Immature natural killer cell (primary cell): ENCODE measurements at places on chromosomes 7 and 10.

GRCh38 chr7:75624134-75624832, 114.5 kb downstream of the HIP1 start:
- no peak for DNase-seq

DNA sequence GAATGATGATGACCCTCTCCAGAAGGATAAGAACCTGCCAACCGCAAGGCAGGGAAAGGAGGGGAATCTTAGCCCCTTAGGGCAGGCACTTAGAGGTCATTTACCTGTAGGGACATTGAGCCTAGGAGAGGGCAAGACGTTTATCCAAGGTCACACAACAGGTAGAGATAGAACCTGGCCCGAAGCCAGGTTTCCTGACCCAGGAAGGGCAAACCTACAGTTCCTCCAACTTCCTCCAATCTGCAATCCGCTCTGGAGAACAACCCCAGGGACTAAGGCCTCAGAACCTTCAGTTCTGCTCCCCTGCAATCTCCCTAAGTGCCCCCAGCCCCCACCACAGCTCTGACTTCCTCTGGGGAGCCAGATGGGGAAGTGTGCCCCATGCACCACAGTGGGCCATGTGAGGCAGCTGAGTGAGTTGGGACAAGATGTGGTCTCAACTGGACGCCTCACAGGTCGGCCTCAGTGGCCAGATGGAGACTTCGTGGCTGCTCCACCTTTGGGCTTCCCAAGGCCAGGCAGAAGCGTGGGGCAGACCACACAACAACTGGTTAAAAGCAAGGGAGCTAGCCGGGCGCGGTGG, 1.4 kb upstream of the PSAP start:
- no peak for DNase-seq

GRCh38 chr7:133794479-133794878, 332.7 kb upstream of the LRGUK start:
- no peak for DNase-seq

- no peak for DNase-seq
Measured at GRCh38 chr10:69873135-69873639, 71.5 kb downstream of the COL13A1 start.

GRCh38 chr10:127921753-127922145, 14.8 kb downstream of the PTPRE start:
- no peak for DNase-seq

GRCh38 chr7:152527610-152528032, 91.8 kb upstream of the KMT2C start:
- DNase-seq, result no peak

- DNase-seq, result no peak
Measured at GRCh38 chr7:103121641-103122040, 27.3 kb downstream of the NAPEPLD start.

GRCh38 chr7:115827305-115828045, 203.1 kb downstream of the TFEC start:
- no peak for DNase-seq

DNA sequence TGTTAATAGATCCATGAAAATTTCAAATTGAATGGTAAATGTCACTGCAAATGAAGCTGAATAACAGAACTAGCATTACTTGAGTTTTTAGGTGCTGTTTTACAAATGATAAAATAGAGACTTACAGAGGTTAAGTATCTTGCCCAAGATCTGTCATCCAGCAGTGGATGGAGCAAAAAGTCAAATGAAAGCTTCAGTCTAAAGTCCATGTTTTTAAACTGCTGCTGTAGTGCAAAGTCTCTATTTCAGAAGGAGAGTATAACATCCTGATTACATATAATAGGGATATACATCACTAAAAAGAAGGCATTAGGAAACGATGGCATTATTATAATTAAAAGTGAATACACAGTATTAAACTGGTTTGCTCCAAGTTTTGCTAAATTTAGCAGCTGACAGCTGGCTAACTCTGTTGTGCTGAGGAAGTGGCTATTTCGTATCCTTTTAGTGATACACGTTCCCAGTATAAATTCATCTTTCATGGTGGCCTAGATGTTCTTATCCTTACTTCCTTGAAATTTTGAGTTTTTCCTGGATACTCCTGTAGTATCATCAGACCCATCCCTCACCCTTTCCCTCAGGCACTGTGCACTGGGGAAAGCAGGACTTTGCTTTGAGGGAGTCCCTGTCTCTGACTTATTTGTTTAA, 603.2 kb downstream of the MAGI2 start:
- no peak for DNase-seq

GRCh38 chr10:58647376-58648112, 134.9 kb downstream of the BICC1 start:
- no peak for DNase-seq

DNA sequence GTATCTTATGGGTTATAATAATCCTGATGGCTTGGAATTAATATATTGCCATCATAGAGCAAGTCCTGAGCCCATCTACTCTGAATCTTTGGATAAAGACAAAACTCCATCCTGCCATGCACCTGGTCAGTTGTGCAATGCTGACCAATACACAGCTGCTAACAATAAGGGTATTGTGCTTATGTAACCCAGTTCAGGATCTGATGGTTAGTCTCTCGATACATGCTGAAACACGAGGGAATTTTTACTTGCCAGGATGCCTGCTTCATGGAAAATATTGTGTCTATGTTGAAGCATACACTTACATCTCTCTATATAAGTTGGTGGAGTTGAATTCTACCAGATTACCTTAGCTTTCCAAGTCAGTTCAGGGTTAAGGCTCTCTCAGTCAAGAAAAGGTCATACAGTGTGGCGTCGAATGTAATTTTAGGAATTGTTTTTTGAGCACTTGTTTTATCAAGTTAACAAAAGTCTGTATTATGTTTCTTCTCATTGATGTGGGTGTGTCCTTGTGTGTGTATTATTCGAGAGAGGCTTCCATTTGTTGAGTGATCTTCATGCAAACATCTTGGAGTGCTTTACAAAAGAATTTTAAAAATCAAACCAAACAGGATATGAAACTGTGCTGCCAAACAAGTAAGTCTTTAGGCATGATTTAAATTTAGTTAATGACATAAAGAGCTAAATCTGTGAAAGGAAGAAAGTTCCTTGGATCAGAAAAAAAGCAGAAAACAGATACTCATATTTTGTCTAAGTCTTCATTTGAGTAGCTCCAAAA, 449.1 kb downstream of the SUGCT start:
- no peak for DNase-seq

GRCh38 chr7:42736931-42737330, 174.9 kb downstream of the C7orf25 start:
- DNase-seq, result no peak

- no peak for DNase-seq
Measured at GRCh38 chr7:55299273-55299967, 65.7 kb upstream of the LANCL2 start.

DNA sequence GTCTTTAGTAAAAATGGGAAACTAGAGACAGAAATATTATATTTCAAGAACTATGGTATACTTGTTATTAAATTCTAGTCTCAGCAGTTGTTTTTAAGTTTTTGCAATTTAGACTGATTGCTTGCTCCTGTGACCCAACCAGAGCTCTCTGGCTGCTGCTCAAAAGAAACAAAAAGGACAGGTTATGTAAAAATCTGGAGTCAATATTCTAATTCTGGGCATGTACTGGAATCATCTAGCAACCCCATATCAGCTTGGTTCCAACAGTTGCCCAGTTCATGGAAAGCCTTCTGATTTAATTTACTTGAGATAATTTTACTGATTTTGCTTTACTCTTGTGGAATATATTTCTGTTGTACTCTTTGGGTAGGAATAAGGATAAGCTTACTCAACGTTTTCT, 10.3 kb downstream of the KCP start:
- no peak for DNase-seq

- DNase-seq, result no peak
Measured at GRCh38 chr10:74880041-74880440, 53.6 kb downstream of the KAT6B start.

DNA sequence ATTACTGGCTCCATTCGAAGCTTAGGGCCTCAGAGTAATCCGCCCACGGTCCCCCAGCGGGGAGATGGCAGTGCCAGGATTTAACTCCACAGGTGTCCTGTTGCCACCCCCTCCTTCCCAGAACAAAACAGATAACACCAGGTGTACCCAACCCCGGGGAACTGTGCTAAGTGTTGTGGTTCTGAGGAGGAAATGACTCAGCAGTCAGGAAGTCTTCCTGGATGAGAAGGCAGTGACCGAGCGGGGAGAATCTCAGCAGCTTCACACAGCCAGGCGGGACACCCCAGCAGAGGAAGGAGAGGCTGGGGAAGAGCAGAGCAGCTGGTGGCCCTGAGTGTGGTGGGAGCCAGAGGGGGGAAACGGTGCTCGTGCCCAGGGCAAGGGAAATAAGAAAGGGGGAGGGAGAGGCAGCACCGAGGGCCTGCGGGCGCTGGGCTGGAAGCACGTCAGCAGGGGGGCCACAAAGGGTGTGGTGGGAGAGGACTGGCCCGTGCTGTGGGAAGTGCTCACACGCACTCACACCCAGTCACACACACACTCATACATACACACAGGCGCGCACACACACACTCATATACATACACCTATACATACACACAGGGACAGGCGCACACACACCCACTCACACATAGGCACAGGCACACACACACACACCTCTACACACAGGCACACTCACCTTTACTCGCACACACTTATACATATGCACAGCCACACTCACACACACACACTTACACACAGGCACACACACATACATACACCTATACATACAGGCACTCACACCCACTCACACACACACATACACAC, 59.8 kb upstream of the CHST15 start:
- no peak for DNase-seq

DNA sequence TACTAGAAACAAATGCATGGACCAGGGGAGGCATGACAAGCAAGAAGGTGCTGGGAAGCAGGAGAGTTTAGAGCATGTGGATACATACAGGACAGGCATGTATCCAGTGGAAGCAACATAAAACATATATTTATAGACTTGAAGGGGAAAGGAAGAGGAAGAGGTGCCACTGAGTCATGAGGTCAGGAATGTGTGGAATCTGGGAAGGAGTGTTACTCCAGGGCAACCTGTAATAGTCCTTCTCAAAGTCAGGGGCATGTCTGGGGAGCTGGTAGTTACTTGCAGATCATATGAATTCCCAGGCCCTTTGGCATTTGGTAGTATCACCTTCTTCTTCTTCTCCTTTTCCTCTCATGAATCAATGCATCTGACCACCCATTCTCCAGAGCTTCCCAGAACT, 246.6 kb downstream of the XPNPEP1 start:
- DNase-seq, result no peak

DNA sequence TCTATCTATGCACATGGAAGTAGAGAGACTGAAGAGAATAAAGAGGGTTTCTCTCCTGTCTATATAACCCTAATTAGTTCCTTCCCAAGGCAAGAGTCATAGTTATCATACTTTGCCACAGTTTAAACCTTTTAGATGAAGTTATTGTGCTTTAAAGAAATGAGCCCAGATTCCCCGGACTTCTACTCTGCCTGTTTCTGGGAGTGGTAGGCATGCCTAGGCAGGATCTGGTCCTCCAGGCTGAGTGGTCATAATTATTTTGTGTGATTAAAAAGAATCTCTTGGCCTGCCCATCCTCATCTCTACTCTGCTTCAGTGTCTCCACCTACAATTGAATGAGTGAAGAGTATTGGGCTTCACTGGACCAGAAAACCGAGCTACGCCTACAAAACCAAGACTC, 179.2 kb downstream of the IMMP2L start:
- DNase-seq, result no peak
